ENCODE measurements at places on chromosomes 11 and 22.

GRCh38 chr11:68324241-68324640, 11.8 kb downstream of the LRP5 start:
- no peak for DNase-seq

DNA sequence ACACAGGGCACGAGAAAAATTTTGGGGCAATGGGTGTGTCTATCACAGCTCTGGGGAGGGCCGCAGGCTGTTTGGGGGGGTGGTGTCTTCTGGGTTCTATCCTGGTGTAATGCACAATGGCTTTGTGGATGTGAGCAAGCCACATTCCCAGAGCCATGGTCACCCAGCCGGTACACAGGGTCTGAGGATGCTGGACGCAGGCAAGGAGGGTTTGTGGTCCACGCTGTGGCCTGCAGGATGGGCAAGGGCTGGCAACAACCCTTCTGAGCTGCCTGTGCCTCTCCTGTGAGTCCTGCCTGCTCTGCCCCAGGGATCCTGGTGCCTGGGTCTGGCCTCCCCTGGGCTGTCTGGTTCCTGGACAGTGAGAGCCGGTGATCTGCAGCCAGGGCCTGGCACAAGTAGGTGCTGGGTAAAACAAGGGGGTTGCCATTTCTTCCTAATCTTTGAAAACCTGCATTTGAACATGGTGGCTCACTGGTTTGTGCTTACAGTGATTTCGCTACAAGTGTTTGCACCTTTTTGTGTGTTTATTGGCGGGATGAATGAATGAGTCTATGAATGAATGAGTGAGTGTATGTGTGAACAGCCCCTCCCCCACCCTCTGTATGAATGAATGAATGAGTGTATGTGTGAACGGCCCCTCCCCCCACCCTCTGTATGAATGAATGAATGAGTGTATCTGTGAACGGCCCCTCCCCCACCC, 4.4 kb upstream of the MRPL23 start:
- no peak for DNase-seq

DNA sequence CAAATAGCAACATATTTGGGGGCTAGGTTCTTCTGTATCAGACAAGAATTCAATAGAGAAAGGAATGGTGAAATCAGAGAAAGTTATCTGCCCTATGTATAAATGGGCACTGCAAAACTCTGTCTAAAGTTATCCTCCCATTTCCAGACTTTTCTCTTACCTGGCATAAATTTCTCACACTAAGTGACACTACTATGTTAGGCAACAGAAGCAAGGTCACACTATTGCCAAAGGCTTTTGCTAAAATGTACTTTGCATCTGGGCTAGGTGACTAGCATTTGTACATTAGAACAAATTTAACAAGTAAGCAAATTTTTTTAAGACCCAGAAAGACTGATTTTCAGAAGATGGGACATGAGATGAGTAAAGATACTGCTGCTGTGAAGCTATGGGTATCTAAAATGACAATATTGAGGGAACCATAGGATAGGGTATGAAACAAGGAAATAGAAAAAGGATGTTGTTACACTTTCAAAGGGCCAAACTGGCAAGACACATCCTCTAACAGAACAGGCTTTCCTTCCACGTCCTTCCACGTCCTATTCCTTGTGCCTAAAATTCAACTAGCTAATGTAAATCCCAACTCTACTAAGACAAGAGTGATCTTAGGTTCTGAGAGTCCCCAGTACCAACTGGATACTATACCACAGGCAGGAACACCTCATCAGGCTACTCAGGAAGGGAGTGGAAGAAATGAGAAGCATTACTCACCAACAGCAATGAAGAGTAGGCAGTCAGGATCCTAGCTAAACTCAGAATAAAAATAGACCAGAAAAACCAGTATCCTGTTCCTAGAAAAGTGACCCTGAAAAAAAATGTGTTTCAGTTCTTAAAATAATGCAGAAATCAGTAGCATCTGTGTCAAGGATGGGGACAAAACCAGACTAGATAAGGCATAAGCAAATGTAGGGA, 22.6 kb downstream of the GDPD4 start:
- no peak for DNase-seq

DNA sequence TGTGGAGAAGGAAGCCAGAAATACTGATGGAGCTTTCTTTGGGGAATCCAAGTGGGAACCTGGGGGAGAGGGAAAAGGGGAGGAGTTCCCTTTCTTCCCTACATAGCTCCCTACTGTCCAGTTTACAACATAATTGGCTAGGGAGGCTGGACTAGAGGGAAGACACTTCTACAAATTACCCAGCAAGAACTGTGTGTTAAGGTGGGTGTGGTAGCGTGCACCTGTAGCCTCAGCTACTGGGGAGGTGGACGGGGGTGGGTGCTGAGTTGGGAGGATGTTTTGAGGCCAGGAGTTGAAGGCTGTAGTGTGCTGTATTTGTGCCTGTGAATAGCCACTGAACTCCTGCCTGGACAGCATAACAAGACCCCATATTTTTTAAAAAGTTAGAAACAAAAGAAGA, 74.0 kb downstream of the NAV2 start:
- DNase-seq, result no peak

DNA sequence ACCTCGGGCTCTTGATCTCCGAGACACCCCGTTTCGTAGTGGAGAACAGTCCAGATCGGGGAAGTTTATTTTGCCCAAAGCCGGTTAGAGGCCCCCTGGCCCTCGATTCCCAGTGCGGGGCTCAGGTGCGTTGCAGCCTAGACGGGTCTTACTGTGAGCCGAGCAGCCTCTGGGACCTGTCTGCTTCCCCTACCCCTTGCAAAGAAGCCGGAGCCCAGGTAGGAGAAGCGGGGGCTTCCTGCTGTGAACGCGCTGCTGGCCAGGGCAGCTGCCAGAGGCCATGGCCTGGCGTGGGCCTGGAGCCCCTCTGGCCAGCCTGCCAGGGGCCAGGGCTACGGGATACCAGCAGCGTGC, 621 bp downstream of the TSPO start:
- DNase-seq, result no peak

DNA sequence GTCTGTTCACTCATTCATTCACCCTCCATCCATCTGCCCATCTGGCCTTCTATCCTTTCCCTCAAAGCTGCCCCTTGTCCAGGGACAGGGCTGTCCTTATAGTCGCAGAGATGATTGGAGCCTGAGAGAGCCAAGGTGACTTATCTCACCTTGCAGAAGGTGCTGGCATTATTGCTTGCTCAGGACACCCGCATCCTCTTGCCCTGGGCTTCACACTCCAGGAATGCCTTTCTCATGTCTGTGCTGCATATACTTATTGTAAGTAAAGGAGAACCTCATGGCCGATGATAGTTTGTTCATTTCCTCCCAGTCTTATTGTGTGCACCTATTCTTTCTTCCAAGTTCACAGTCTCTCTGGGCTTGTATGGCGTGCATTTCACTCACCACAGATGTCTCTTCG, 49.1 kb upstream of the CCDC188 start:
- no peak for DNase-seq
